WTC11 (cell line): ENCODE measurements at places on chromosomes 5 and 9. TPM values are rescaled to one million over a fixed set of nuclear protein-coding genes. Genes with fewer than 3 reads are reported as not detected.

The TRAF1 gene
- 1.8 to 3.1 TPM (median 2.9 TPM) in 3 replicates for total RNA-seq

- H3K4me3 ChIP-seq = no peak overlapping the region
- H3K36me3 ChIP-seq = peaks cover 5% of the 10 kb centered on the region
- H3K4me1 ChIP-seq = no peaks in the 10 kb centered on the region
Measured at GRCh38 chr9:125075997-125076396, 67.3 kb downstream of the SCAI start.

The ANGPTL2 gene
- 4.5 to 6.7 TPM (median 6.3 TPM) in 3 replicates for total RNA-seq

DNA sequence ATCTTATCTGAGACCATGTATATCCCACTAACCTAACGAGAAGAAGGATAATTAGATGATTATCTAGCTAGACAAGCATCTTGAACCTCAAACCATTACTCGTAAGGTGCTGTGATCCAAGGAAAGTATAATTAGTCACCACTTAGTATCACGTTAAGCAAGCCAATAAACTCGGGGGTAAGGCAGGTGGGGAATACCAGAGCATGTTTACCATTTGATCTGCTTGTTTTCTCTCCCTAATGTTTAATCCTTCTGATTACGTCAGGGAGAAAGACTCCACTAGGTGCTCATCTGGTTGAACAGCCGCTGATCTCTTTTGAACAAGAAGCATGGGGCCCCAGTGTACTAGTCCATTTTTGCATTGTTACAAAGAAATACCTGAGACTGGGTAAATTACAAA lies 69.9 kb upstream of the SLC1A1 start:
- no peak overlapping the region for H3K4me3 ChIP-seq
- H3K4me1 ChIP-seq = peaks cover 18% of the 10 kb centered on the region
- H3K27me3 ChIP-seq = no peaks in the 10 kb centered on the region
- no peak for DNase-seq
- H3K36me3 ChIP-seq = no peaks in the 10 kb centered on the region
- H3K27ac ChIP-seq = no peak overlapping the region

GRCh38 chr5:172637110-172637580 lies 3.9 kb upstream of the NEURL1B start:
- no peaks in the 10 kb centered on the region for H3K36me3 ChIP-seq
- H3K4me3 ChIP-seq = no peak overlapping the region
- peaks cover 33% of the 10 kb centered on the region for H3K4me1 ChIP-seq
- no peak for DNase-seq

The SLC6A19 gene
- 0.04 to 0.05 TPM in 2 of 3 replicates, not detected in the other for total RNA-seq

The NFIB gene
- total RNA-seq = 7.1 to 12.5 TPM (median 7.4 TPM) in 3 replicates

The SH3RF2 gene
- 0.83 to 1.6 TPM (median 0.98 TPM) in 3 replicates for total RNA-seq

The BHMT2 gene
- 0.11 to 0.27 TPM in 2 of 3 replicates, not detected in the other for total RNA-seq

- no peak for DNase-seq
- H3K4me1 ChIP-seq = peaks cover 11% of the 10 kb centered on the region
- H3K27me3 ChIP-seq = no peaks in the 10 kb centered on the region
- no peak overlapping the region for H3K4me3 ChIP-seq
- no peak overlapping the region for H3K27ac ChIP-seq
- H3K36me3 ChIP-seq = peaks cover 22% of the 10 kb centered on the region
Measured at GRCh38 chr9:19271081-19271480, 40.6 kb downstream of the DENND4C start.

DNA sequence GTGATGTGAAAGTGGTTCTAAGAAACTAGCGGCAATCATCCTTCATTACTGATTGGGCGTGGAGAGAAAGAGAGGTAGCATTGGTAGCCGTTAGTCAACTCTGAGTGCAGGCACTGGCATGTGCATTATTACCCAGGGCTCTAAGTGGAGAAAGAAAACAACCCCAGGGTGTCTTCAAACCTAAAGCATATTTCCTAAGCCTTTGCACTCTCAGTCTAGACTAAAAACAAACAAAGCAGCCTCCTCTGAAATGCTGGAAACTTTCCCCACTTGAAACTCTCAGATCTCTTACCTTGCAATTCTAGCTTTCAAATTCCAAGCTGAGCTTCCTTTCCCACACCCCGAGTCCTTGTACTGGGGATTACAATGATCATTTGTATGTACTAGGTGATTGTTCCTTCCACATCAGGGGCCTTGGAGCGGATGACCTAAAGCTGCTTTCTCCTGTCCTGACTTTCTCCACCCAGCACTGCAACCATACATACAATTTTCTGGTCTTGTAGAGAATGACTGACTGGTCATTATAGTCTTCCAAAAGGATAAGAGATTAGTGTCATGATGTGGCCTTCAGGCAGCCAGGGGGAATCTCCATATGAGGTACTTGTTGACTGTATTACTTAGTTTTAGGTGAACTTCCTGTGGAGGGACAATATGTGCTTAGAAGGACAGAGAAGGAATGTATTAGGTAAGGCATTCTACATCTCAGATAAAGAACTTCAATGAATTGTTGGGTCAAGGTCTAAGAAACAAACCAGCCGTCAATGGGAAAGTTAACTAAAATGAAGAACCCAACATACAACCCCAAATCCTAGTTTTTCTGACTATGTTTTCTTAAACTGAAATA lies 98.3 kb upstream of the CDKN2B start:
- peaks cover 15% of the 10 kb centered on the region for H3K4me1 ChIP-seq
- DNase-seq = no peak

The ITK gene
- total RNA-seq = 0.37 to 0.55 TPM (median 0.52 TPM) in 3 replicates

DNA sequence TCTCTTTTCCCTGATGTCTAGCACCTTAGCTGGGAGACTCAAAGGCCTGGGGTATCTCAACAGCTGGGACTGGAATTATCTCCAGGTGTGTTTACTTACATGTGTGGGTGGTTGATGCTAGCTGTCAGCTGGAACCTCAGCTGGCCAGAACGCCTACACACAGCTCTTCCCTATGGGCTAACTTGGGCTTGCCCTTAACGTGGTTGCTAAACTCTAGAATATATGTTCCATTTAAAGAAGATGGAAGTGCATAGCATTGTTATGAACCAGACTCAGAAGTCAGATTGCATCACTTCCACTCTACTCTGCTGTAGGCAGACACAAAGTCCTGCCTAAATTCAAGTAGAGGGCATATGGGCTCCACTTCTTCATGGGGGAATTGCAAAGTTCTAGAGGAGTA lies 29.3 kb downstream of the SGCD start:
- no peak overlapping the region for H3K27ac ChIP-seq
- DNase-seq = no peak
- no peaks in the 10 kb centered on the region for H3K36me3 ChIP-seq
